ENCODE measurements at places on chromosomes 6 and 20.

DNA sequence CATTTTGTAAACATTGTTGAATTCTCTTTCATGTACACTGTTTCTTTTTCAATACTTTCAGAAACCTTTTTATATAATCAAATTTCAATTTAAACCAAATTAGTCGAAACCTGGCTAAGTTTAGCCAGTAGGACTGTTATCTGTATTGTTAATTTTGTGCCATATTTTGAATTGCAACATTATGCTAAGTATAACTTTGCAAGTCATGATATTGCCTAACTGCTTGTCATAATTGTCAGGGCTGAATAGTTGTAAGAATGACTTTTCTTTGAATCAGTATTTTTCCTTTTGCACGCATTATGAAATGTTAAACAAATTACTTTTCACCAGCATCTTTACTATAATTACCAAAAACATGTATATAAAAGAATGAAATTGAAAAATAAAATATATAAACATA lies 82.7 kb downstream of the SAMD3 start:
- DNase-seq = peak; percentile 11

GRCh38 chr6:145875496-145876211 lies 61.1 kb upstream of the FBXO30 start:
- peak; percentile 15 for DNase-seq

GRCh38 chr20:43387737-43388136 lies 70.0 kb upstream of the SRSF6 start:
- no peak for DNase-seq

- no peak for DNase-seq
These were observed 96.4 kb upstream of the CNKSR3 start for GRCh38 chr6:154606860-154607259.

DNA sequence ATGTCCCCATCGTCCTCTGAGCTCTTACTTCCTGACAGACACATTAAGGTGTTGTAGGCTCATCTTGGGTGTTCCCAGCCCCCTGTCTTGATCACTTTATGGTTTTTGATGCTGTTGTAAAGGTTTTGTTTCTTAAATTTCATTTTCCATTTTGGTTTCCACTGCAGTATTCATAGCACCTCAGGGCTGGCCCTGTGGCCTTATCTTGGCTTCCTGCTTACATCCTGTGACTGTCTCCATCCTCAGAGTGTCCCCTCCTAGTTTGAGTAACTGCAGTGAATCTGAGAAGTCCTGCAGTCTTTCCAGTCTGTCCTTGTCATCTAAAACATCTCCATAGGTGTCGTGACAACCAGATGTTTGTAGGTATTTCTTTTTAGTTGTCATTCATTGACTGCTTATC lies 50.9 kb downstream of the JARID2 start:
- no peak for DNase-seq

- DNase-seq = peak; percentile 86
These were observed 96.3 kb downstream of the RFPL4B start for GRCh38 chr6:112443179-112444065.

GRCh38 chr6:157020881-157021343 lies 243.7 kb downstream of the ARID1B start:
- peak; percentile 56 for DNase-seq

DNA sequence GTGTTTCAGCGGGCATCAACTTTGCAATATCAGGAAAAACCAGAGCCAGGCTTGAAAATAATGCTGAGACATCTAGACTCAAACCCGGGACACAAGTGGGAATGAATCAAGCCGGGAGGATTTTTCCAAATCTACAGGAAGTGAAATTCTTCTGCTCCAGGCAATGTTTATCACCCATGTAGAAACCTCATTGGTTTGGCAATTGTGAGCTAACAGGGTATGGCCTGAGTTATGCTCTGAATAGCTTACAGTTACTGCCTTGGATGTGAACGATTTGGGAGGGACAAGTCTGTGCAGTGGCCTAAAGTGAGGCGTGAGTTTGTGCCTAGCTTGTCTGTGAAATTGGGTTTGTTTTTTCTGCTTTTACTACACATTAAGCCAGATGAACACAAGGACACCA lies 87.4 kb downstream of the PCSK2 start:
- no peak for DNase-seq

DNA sequence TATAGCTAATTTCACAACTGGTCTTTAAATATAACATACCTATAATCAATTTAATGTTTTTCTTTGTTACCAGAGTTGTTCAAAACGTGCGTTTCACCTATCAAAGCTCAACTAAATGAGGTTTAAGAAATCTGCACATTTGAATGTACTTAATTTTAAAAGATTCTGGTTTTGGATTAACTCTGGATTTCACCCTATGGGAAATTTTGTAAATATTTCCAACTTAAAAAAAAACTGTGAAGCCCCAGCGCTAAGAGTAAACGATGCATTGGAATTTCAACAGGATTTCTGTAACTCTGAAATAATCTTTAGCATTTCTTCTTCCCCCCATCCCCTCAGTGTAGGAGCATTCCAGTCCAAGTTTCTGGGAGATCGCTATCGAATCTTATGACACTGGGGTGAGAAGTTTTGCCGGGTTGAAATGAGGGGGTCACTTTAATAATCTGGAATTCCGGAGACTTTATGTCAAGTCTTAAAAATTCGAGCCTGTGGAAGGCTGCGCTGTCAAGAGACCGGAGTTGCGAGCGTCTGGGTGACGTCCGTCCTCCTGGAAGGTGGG lies 643 bp upstream of the MAP3K4 start:
- DNase-seq = no peak

DNA sequence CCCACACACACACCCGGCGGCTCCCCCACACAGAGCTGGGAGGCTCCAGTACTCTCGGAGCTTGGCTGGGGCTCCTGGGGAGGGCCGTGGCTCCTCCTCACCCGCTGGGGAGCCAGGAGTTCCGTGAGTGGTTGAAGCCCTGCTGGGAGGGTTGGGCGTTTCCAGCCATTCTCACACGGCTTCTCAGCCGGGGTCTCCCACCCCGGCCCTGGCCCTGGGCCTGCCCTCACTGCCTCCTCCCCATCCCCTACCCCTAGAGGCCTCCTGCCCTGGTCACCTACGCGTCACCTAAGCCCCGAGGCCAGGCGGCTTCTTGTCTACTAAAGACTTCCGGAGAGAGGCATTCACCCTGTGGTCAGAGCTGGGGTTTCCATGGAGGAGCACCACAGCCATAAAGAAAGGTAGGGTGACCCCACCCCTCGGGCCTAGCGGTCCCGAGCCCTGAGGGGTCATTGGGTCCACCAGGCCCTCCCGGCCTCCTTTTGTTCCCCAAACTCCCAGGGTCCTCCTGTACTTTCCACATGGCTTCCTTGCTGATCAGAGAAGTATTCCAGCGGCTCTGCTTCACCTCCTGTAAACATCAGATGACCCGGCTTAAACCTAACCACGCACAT lies 99.3 kb downstream of the TTLL2 start:
- no peak for DNase-seq

- DNase-seq = peak; percentile 57
These were observed 105.1 kb upstream of the HCRTR2 start for GRCh38 chr6:55069132-55069781.

- DNase-seq = no peak
These were observed 46.4 kb upstream of the POU3F2 start for GRCh38 chr6:98787961-98788360.

- no peak for DNase-seq
These were observed 32.6 kb upstream of the TAB2 start for GRCh38 chr6:149284904-149285303.

GRCh38 chr6:148835920-148836441 lies 89.2 kb downstream of the UST start:
- DNase-seq = peak; percentile 96

GRCh38 chr6:122405417-122405816 lies 6.0 kb downstream of the HSF2 start:
- peak; percentile 48 for DNase-seq

- DNase-seq = no peak
These were observed 51.5 kb downstream of the HBS1L start for GRCh38 chr6:135002974-135003703.

DNA sequence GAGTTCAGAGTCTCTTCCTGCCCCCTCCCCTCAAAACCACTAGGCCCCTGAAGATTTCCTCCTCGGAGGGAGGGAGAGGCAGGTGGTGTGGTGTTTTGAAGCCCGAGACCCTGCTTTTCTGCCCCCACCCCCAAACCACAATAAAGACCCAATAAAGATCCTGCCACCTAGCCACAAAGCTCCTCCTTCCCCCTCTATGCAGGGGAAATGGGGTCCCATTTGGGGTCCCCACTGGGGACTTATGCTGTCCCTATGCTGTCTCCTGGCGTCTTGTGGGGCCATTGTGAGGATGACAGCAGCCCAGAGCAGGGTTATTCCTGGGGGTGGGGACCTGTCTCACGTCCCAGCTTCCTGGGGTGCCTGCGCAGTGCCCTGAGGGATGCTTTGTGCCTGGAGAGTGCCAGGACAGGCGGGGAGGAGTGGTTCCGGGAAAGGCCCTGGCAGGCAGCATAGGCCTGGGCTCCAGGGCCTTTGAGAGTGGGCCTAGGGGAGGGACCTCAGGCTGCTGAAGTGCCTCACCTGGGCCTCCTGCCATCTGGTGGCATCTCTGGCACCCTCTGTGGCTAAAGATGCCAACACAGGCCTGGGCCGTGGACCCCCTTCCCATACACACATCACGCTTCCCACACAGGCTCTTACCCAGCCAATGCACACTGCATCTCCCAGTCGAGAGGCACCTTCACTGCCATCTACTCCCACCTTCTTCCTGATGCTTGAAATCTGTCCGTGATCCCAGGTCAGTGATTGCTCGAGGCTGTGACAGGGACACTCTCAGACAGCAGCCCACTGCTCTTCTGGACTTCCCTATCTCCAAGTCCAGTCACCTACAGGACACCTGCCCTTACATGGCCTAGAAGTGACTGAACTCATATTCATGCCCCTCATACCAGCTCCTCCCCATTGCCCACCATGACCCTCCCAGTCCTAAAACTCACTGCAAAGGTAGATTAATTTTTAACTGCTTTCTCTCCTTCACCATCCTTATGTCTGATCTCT lies 7.9 kb upstream of the ARMC12 start:
- DNase-seq = no peak

DNA sequence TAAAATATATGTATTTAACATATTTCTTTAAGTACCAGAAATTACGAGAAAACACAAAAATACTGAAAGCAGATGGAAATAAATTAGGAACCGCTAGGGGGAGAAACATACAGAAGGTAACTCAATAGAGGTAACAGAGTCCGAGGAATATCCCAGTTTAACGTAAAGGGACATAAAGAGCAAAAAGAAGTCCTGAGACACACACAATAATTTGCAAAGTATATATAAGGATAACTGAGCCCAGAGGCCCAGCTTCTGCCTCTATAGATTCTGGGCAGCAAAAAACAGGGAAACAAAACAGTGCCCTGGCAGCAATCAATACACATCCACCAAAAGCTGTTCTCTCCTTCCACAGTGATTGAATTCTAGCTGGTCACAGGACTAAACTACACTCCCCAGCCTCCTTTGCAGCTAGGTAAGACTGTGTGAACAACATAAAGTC lies 15.1 kb downstream of the TBC1D32 start:
- DNase-seq = peak; percentile 21

DNA sequence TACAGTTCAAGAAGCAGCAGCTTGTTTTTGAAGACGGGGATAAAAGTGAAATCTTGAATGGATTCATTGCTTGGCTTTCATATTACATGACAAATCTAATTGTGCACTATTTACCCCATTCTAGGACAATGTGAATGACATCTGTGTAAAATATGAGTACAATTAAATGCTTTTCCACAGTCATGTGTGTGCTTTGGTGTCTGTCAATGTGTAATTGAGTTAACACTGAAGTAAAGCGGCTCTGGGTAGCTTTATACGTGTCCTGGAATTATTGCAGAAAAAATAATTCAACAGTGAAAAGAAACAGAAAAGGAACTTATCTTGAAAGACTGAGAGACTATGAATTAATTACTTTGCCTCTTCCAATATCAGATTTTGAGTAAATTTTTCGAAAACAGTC lies 233.5 kb upstream of the HS3ST5 start:
- no peak for DNase-seq

DNA sequence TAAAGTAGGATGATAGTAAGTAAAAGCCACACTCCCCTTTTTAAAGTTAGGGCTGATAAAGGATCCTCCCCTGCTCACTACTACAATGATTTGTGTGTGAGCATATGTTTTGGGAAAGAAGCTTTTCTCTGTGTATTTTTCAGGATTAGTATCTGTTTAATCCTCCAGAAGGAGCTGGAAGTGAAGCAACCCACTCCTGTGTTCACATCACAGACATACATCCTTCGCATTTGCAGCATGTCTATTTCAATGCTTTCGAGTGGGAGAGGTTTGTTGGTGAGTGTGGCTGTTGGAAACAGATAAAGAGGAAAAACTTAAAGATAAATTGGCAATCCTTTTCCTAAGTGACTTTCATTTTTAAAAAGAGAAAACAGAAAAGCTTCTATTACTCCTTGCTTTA lies 31.6 kb upstream of the RGS17 start:
- no peak for DNase-seq

GRCh38 chr20:10721137-10721896 lies 47.5 kb upstream of the JAG1 start:
- no peak for DNase-seq
